ENCODE measurements at places on chromosomes 2 and 18. TPM values are rescaled to one million over a fixed set of nuclear protein-coding genes. Genes with fewer than 3 reads are reported as not detected.

The G6PC2 gene
- not detected for total RNA-seq

The PROM2 gene
- total RNA-seq, result 0.28 TPM

The CD28 gene
- under 0.01 TPM for total RNA-seq

The MGAT4A gene
- 0.28 TPM for total RNA-seq

The NAT8 gene
- total RNA-seq, result not detected

The CHRNG gene
- not detected for total RNA-seq

The AQP12A gene
- total RNA-seq, result not detected
